ENCODE measurements at places on chromosomes 4 and X. TPM values are rescaled to one million over a fixed set of nuclear protein-coding genes. Genes with fewer than 3 reads are reported as not detected.

Gene TMEM255A
- total RNA-seq, result 6.7 TPM

Gene WAS
- 1.6 TPM for total RNA-seq

Gene DCAF16
- total RNA-seq, result 26.5 TPM

DNA sequence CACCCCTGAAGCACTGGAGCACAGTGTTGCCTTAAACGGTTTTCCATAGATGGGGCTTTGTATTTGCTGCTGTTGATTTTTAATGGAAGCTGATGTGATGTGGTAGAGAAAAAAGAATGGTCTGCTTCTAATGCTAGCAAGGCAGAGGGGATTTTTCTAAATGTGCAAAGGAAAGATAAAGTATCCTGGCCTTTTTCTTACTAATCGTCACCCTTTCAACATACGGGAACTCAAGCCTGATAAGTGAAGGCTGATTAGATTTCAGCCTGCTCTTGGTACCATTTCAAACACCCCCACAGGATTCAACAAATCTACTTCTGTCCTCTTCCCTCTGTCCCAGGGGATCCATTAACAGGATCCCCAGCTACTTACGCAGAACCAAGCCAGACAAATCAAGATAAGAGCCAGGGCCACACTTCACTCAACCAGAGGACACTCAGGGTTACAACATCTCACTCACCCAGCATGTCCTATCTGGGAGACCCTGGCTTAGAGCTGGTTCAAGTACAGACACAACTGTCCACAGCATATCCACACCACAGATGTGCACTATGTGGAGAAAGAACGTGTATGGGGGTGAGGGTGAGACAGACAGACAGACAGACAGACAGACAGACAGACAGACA, 180.0 kb downstream of the SH3KBP1 start:
- no peak for DNase-seq

Gene TKTL2
- total RNA-seq, result not detected

GRCh38 chrX:100682939-100683338, 38.9 kb downstream of the SRPX2 start:
- DNase-seq, result no peak

Gene NSG1
- total RNA-seq, result 2.4 TPM

DNA sequence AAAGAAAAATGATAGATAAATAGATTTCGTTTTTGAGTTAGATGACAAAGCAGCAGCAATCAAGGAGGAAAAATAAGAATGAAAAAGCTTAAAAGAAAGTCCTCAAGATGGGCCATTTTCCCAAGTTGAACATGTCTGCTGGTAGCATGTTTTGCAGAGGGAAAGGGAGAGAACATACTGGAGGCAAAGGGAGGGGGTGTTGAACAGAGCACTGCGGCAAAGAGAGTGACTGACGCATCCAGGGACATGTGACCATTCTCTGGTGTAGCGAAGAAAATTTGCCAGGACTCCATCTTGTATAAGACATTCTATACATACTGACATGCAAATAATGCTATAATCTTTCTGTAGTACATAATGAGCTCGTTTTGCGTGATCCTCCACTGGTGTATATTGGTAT, 1.2 kb downstream of the LINC00632 start:
- DNase-seq, result peak; percentile 75

GRCh38 chr4:66355328-66355727, 685.0 kb upstream of the EPHA5 start:
- no peak for DNase-seq

Data from tongue (tissue), 3 donors.